ENCODE measurements at places on chromosomes 5 and 9.

GRCh38 chr5:171080186-171080938 lies 218.5 kb downstream of the RANBP17 start:
- DNase-seq, result no peak

GRCh38 chr5:108271127-108271526 lies 110.8 kb downstream of the FBXL17 start:
- DNase-seq, result no peak

- DNase-seq, result no peak
Observed at GRCh38 chr5:2094616-2094995, 211.9 kb upstream of the IRX4 start.

- no peak for DNase-seq
Observed at GRCh38 chr5:138382347-138382746, 29.9 kb downstream of the KDM3B start.

DNA sequence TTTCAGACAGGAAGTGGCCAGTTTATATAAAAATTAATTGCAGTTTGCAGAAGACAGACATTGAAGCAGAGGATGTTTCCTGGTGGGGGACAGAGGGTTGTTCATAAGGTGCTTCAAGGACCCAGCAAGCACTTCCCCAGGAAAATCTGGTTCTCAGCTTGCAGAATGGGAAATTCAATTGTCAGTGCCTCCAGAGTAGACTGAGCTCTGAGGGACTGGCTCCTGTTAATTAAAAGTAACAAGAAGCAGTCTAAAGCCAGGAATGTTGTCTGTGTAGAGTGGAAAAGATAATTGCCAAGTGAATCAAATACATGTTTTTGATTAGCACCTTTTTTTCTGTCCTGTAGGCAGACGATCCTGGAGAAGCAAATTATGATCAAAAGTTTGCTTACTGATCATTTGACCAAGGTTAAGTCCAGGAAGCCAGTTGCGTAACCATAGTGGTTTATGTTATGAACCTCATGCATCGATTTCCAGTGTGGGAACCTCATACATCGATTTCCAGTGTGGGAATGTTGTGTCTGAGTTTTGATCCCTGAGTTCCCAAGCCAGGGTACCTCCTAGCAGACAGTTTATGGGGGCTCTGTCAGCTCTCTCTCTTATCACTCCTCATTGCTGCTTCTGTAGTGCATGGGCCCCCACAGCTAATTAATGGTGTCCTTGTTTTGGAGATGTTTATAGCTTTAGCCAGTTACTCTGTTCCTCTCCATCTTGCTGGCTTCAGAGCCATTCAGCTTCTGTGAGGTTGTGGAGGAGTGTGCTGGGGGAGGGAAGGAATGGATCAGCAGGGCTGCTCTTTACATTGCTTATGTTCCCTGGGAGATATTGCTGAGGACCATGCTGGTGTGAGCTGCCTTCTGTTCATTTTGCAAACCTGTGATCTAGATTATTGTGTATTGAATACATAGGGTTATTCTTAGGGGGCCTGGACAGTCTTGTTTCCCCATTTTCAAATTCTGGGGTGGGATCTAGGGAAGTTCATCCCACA lies 17.1 kb downstream of the MSANTD3 start:
- no peak for DNase-seq
